ENCODE measurements at places on chromosomes 16 and 17.

DNA sequence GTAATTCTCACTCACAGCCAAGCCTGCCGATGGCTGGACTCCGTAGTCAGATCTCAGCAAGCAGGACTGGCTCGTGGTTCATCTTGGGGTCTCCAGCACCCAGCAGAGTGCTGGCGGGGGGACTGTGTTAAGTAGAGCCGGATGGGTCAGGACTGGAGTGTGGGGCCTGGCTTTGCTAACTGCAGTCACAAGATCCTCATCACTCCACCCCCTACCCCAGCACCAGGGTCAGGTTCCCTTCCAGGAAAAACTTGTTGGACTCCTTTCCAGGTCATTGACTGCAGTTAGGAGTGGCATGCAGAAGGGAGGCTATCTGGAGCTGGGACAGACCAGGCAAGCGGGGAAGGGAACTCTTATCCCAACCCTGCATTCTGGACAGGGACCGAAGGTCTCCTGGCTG, 6.0 kb downstream of the CIITA start:
- DNase-seq: no peak

DNA sequence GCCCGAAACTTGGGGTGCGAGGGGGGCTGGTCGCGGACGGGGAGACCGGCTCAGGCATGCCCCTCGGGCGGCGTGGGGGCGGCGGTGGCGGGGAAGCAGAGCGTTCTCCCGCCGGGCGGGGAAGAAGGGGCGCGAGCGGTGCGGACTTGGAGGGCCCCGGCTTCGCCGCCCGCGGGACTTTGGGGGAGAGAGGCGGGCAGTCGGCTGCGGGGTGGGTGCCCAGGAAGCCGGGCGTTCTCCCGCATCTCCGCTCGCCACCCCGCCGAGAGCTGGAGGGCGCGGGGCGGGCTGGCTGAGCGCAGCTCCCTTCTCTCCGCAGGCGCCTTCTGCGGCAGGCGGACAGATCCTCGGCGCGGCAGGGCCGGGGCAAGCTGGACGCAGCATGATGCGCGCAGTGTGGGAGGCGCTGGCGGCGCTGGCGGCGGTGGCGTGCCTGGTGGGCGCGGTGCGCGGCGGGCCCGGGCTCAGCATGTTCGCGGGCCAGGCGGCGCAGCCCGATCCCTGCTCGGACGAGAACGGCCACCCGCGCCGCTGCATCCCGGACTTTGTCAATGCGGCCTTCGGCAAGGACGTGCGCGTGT, 772 bp downstream of the NTN1 start:
- DNase-seq: peak; percentile 30

DNA sequence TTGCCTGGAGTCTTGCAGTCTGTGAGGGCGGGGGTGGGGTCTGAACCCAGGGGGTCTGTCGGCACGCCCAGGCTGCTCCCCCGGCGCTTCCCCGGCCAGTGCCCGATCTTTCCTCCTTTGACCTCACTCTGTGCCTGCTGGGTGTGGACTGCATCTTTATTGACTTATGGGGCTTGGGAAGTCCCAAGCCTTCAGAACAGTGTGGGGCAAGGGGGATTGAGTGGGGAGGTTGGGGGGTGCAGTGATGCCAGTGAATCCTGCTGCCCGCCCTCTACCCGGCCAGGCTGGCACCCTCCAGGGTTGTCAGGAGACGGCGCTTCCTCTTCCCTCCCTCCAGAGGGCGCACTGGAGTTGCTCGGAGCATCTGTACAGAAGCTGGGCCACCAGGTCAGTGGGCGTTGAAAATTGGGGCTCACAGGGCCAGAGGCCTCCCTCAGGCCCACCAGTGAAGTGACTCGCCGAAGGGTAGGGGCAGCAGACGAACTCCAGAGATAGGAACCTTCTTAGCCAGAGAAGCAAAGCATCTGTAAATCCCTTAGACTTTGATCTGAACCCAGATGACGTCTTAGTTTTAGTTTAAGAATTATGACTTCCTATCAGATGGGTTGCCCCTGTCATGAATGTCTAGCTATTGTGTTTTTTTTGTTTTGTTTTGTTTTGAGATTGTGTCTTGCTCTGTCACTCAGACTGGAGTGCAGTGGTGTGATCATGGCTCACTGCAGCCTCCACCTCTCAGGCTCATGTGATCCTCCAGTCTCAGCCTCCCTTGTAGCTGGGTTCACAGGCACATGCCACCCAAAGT, 184.8 kb upstream of the CIBAR2 start:
- no peak for DNase-seq

DNA sequence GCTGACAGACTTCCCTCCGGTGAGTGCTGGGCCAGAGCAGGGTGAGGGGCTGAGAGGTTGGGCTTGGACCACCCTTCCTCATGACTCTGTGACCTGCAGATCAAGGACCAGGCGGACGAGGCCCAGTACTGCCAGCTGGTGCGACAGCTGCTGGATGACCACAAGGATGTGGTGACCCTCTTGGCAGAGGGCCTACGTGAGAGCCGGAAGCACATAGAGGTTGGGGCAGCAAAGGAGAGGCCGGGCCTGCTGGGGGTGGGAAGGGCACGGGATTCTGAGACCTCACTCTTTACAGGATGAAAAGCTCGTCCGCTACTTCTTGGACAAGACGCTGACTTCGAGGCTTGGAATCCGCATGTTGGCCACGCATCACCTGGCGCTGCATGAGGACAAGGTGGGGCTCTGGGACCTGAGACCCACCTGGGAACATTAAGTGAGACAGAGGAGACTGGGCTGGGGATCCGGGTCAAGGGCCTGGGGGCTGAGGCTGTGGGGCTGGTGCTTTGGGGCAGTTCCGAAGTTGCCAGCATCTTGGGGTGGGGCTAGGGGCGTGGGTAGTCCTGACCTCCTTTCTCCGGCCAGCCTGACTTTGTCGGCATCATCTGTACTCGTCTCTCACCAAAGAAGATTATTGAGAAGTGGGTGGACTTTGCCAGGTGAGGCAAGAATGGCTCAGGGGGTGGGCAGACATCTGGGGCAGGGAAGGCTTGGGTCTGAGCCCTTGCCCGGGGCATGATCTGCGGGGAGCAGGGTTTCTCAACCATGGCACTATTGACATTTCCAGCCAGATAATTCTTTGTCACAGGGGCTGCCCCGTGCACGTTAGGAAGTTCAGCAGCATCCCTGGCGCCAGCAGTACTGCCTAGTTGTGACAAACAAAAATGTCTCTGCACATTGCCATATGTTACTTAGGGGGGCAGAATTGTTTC, 2.2 kb downstream of the BCKDK start:
- no peak for DNase-seq

GRCh38 chr16:86040496-86040895, 141.5 kb downstream of the IRF8 start:
- DNase-seq: no peak

DNA sequence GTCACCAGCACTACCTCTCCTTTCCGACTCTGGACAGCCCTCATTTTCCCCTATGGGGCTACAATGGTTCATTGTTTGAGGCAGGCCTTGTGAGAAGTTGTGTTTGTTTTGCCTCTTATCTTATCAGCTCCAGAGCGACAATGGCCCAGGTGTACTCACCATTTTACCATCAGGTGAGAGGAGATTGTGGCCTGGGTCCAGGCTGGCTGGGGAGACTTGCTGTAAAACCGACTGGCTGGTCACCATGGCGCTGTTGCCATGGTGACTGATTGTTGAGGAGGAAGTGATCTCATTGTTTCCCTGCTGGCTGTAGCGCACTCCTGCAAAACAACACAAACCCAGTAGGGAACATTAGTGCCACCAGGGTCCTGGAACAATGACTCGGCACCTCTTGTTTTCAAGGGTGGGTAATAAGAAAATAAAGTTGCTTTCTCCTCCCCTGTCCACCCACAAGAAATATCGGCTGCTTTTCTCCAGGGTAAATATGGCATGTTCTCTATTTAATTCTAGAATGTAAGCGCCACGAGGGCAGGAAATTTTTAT, 34.4 kb downstream of the HNF1B start:
- DNase-seq: peak; percentile 31

GRCh38 chr16:80203821-80204220, 337.0 kb upstream of the DYNLRB2 start:
- no peak for DNase-seq

DNA sequence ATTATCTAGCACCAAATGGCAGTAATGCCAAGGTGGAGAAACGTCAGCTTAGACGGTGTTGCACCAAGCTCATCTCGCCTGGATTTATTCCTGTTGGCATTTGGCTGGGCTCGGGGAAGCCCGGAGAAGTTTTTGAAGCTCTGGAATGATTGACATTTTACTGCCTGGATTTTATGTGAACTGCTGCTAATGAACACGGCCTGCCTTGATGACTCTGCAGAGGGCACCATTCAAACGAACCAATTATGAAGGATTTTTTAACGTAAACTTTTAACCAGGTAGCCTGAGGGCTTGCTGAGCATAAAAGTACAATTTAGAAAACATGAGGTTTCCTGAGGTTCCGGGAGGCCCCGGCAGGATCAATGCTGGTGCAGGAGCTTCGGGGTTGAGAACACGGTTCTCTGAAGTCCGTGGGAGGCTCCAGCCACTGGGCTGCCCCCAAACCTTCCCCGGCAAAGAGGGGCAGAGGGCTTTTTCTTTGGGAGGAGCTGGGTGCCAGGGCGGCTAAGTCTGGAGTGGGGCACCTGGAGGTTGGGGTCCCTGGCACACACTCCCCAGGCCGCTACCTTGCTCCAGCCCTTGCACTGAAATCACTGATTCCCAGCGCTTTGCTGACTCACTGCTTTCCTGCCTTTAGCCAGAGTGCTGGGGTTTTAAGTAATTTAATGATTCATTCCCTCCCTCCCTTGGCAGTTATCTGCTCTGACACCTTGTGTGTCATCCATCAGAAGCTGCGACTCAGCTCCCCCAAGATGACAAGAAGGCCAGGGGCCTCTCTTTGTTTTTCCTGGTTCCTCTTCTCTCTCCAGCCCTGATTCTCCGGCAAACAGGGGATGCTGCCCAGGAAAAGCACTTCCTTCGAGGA, 161.2 kb upstream of the IRX3 start:
- peak; percentile 86 for DNase-seq

DNA sequence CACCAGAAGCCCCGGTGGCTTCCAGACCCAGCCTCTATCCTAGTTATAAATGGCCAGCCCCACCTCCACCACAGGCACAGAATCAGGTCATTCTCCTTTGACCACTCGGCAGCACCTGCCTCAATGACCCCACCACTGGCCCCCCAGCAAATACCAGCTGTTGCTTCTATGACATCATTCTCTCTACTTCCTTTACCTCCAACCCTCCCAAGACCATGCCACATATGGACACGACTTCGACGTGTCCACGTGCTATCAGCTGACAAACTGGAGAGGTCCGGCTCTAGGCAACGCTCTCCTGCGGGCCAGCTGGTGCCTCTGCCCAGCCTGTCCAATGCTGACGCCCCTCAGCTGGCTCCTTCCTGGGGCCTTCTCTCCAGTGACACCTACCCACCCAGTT, 5.9 kb downstream of the ALYREF start:
- DNase-seq: no peak

DNA sequence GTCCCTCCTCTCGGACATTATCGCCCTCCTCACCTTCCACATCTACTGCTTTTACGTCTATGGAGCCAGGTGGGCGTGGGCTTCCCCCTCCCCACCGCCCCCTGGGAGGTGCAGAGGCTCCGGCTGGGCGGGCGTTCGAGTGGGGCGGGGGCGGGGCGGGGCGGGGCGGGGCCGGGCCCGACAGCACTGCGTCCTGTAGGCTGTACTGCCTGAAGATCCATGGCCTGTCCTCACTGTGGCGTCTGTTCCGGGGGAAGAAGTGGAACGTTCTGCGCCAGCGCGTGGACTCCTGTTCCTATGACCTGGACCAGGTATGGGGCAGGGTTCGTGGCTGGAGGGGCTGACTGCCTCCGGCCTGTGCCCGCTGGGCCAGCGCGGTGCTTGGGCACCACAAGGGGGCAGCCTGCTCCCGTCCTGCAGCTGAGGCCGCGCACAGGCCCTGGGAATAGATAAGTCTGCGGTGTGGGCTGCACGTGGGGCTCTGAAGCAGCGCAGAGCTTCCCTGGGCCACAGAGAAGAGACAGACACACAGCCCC, 9.2 kb downstream of the PIGQ start:
- no peak for DNase-seq

DNA sequence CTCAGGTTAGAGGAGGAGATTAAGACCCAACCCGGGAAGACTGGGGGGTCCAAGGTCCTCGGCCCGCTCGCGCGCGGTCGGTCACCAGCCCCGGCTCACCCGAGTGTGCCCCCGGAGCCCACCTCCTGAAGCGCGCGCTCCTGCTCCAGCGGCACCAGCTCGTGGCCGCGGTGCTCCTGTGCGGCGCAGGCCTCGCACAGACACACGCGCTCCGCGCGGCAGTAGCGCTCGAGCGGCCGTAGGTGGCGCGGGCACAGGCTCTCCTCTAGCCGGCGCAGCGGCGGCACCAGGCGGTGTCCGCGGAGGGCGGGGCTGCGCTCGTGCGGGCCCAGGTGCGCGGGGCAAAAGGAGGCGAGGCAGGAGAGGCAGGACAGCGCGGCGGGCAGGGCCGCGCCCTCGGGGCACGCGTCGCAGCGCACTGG, 618 bp downstream of the TRIM47 start:
- peak; percentile 71 for DNase-seq

DNA sequence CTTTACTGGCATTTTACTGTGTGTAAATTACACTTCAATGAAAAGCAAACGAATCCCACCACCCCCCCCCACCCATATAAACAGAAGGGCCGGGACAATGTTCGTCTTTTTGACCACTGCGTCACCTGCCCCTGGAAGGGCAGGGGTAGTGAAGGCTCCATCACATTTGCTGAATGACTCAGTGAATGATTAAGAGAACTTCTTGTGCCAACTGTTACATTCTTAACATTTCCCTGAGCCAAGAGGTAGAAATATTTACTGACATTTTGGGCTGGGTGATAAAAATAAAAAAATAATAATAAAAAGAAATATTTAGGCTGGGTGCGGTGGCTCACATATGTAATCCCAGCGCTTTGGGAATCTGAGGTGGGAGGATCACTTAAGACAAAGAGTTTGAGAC, 24.1 kb downstream of the C16orf96 start:
- peak; percentile 49 for DNase-seq

GRCh38 chr17:42686520-42687128, 4.3 kb downstream of the CNTNAP1 start:
- no peak for DNase-seq

DNA sequence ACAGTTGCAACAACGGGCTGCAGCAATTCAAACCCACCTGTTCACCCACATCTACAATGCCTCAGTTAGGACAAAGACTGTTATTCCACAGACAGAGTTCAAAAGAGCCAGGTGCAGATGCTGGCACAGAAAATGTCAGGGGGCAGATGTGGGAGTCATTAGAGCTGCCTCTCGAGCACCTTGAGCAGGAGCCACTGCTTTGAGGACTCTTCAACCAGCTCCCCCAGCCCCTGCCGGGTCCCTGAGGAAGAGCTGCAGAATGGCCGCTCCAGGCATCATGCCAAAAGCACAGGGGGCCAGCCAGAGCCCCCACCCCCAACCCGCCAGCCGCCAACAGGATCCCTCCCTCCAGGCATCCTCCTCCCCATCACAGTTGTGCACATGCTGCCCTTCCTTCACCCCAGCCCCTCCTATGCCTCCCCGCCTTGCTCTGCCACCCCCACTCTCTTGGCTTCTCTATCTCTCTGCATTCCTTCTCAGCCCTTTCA, 20.8 kb downstream of the C17orf67 start:
- DNase-seq: no peak
